ENCODE measurements at places on chromosomes 6 and 20.

GRCh38 chr20:35192118-35192872 is 20.4 kb downstream of the PROCR start:
- DNase-seq = no peak

DNA sequence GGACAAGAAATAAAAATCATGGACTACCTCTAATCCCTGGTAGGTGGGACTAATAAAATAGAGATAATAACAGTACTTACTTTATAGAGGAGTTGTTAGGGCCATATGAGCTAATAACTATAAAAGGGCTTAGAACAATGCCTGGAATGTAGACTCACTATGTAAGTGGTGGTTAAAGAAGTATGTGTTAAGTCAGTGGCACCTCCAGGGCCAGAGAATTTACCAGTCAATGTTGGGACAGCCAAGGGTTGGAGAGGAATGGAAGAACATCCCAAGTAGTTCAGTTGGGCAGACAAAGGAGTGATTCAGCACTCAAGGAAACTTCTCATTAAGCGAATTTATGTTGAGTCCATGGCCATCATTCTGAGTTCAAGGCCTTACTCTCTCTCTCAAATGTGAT is 116.8 kb downstream of the OTOR start:
- DNase-seq = no peak

- DNase-seq = peak; percentile 89
Observed at GRCh38 chr6:16694781-16695578, 66.3 kb downstream of the ATXN1 start.

GRCh38 chr6:24900917-24901697 is 34.7 kb downstream of the RIPOR2 start:
- DNase-seq = no peak

- peak; percentile 80 for DNase-seq
Observed at GRCh38 chr6:105994118-105994590, 92.0 kb upstream of the PRDM1 start.

- no peak for DNase-seq
Observed at GRCh38 chr6:163651426-163651825, 236.9 kb downstream of the QKI start.

DNA sequence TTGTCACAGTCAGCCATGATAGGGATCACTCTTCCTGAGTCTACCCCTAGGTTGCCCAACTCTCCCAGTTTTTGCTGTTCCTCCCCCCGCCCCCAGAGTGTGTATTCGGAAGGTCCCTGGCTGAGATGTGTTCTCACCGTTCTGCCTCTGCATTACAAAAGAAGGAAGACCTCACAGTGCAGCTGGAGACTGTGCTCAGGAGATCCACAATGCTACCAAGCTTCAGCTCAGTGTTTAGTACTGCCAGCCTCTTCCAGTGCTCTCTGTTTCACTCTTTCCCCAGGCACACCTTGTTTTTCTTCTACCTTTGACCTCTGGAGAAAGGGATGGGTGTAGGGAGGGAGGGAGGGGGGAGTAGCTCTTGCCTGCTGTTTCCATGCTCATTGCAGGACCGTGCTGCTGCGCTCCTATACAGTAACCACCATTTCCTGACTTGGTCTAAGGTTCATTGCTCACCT is 13.4 kb upstream of the MOCS1 start:
- no peak for DNase-seq

GRCh38 chr6:14851281-14851680 is 394.6 kb upstream of the JARID2 start:
- DNase-seq = no peak

GRCh38 chr6:41642960-41643898 is 5.0 kb downstream of the MDFI start:
- DNase-seq = no peak

- peak; percentile 83 for DNase-seq
Observed at GRCh38 chr20:32505723-32506473, 79.2 kb downstream of the NOL4L start.

- DNase-seq = no peak
Observed at GRCh38 chr20:44541992-44542391, 20.1 kb upstream of the SERINC3 start.

DNA sequence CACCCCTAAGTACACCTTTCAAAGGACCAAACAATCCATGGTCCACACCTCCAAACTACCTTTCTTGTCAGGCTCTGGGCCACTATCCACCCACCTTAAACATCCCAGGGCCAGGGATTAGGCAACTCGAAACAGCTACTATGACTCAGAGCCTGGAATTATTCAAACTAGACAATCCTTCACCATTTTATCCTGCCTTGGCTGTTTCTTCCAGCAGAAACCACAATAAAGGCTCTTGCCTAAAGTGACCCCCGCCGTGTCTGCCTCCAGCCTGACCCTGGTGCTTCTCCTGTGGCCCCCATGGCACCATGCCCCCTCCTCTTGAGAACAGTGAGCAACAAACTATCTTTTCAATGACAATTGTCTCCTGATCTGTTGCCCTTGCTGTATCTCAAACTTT is 195.5 kb downstream of the EPM2A start:
- no peak for DNase-seq

GRCh38 chr6:127914240-127914639 is 13.4 kb upstream of the THEMIS start:
- DNase-seq = no peak

DNA sequence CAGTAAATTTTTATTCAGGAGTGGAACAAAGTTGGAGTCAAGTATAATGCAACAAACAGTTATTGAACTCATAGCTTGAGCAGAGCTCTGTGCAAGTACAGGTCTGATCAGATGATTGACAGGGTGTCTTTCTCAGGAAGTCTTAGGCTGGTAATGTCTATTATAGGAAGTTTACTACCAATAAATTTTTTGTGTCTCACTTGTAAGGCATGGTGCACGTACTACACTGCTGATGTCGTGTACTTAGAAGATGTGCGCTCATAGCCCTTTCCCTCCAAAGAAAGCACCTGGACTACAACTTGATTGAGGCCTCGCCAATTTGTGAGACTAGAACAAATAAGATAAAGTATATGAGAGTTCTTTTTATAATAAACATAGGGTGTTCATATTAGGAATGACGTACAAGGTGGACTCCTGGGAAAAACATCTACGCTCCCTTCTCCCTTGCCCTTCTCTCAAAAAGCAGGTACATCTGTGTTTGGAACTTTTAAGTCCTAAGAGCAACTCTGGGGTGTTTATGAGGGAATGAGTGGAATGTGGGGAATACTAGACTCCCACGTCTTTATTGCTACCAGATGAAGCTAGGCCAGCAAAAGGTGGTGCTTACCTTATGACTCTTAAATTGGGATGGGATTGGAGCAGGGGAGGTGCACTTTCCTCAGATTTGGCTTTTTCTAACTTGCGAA is 1.5 kb downstream of the NDUFAF5 start:
- DNase-seq = no peak

- no peak for DNase-seq
Observed at GRCh38 chr6:119193707-119194106, 115.2 kb upstream of the FAM184A start.

- DNase-seq = no peak
Observed at GRCh38 chr6:113596387-113597230, 260.5 kb upstream of the MARCKS start.

DNA sequence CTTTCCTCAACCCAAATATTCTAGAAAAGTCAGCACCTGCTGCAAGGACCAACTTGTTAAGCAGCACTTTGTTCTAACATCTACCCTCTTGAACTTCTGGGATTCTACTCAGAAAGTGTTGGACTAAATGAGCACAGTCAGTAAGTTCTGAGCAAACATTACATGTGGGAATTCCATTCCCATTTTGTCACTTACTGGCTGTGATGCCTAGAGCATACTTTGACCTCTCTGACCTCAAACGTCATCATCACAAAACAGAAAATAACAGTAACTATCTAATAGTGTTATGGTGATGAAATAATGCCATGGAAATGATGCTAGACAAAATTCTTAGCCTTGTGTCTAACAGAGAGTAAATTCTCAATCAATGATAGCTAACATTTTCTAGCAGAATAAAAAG is 829.4 kb downstream of the EPHA7 start:
- DNase-seq = no peak

- no peak for DNase-seq
Observed at GRCh38 chr20:60420676-60421229, 462.5 kb downstream of the CDH26 start.

Data from inflammatory macrophage treated with lipopolysaccharide for 4 hours (primary cell).